ENCODE measurements at places on chromosomes 7 and 10.

DNA sequence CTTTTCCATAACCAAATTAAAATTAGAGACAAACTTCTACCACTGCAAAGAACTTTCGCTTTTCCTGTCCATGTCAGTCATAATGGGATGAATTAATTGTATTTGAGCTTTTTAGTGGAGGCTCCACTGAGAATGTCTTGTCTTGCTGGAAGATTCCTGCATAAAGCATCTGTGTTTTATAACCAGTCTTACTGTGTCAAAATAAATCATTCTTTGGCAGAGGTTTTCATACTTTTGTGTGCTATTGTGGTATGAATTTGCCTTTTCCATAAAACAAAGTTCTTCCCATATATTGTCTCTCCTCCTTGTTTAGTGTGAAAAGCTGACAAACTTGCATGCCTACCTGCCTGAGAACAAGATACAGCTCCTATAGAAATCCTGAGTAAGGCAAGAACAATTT, 124.8 kb upstream of the CCDC6 start:
- no peak for DNase-seq

DNA sequence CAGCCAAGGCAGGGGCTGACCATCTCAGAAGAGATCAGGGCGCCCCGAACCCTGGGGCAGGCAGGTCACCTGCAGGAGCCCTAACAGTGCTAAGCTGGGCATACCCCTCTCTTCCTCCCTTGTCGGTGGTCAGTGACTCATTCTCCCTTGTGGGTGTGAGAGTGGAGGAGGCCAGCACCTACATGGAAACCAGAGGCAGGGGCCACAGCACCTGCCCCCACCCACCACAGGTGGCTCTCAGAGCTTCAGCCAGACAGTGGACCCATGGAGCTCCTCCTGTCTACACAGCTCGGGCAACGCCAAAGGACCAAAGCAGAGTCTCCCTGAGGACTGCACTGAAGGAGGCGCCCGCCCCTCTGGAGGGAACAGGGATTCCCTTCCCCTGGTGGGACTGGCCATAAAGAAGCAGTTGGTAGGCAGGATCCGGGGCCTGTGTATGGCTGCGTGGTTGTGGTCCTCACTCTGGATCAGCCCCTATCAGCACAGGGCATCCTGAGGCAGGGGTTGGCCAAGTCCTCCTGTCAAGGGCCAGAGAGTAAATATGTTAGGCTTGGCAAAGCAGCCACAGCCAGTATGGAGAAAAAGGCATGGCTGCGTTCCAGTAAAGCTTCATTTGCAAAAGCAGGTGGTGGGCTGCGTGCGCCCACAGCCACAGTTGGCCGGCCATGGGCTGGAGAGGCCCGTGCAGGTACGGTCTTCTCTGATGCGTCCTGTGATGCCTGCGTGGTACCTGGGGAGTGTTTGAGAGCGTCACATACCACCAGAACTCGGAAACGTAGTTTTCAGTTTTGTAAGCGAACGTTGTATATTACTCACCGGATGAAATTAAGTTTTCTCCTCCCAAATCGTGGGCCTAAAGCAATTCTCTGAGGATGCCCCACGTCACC, 198.2 kb downstream of the EBF3 start:
- DNase-seq, result no peak

GRCh38 chr10:102633287-102633686, 11.0 kb upstream of the TRIM8 start:
- DNase-seq, result no peak

DNA sequence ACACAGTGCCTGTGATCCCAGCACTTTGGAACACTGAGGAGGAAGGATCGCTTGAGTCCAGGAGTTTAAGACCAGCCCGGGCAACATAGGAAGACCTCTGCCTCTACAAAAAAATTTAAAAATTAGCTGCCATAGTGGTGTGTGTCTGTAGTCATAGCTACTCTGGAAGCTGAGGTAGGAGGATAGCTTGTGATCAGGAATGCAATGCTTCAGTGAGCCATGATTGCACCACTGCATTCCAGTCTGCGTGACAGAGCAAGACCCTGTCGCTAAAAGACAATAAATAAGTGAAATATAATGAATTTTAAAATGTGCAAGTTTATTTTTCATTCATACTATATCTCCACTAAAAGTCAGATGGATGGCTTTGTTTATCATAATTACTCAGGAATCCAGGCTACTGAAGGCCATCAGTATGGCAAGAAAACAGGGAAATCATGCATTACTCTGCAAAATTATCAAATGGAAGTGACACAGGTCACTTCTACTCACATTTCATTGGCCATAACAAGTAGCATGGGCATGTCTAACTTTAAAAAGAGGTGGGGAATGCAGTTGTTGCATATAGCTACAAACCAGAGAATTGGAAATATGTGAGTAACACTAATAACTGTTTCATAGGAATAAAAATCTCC, 32.9 kb upstream of the FAM3C start:
- peak; percentile 29 for DNase-seq

GRCh38 chr10:56599201-56599600, 238.1 kb upstream of the ZWINT start:
- no peak for DNase-seq

GRCh38 chr7:43430411-43430810, 152.5 kb upstream of the STK17A start:
- no peak for DNase-seq
